ENCODE measurements at places on chromosomes 6 and 20.

DNA sequence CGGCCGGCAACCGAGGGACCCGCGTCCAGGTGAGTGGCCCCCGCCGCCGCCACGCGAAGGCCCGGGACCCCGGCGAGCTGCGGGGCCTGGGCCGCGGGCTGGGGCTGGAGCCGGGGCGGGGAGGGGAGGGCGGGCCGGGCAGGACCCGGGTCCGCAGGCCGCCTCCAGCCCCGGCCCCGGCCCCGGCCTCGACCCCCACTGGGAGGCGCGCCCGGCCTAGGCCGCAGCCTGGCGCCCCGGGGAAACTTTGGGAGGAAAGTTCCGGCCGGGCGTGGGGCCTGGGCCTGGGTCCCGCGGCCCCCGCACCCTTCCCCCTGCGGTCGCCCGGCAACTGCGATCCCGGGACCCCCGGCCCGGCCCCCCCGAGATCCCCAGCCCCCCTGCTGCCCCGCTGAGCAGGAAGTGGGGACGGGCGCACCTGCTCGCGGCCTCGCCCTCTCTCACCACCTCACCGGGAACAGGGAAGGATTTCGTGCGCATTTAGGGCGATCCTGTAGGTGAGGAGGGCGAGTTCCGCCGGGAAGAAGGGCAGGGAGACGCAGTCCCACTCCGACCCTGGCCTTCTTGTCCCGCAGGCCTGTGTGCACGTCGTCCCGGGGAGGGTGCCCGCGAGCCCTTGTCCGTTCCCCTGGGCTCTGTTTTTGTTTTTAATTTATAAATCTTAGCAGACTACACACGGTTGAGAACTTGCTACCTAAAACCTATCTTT, 402 bp downstream of the OSBPL2 start:
- no peak for DNase-seq

DNA sequence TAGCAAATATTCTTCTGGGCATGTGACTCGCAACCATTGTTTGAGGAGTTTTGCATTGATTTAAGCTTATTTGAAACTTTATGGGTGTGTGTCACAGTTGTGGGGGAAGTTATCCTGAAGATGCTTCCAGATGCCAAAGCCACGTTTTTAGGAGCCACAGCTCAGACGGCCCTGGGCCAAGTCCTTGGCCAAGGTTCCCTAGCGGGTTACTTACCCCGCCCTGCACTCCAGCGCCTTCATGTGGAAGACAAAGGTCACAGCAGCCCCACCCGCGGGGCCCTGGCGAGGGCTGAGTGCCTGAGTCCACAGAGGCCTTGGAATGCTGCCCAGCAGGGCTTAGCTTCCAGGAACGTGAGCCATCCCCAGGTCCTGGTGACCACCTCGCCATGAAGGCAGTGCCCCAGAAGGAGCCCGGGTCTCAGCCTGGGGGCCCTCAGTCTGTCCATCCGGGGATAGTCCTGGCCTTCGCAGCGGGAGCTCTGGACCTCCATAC, 308.3 kb downstream of the CDH4 start:
- peak; percentile 44 for DNase-seq

DNA sequence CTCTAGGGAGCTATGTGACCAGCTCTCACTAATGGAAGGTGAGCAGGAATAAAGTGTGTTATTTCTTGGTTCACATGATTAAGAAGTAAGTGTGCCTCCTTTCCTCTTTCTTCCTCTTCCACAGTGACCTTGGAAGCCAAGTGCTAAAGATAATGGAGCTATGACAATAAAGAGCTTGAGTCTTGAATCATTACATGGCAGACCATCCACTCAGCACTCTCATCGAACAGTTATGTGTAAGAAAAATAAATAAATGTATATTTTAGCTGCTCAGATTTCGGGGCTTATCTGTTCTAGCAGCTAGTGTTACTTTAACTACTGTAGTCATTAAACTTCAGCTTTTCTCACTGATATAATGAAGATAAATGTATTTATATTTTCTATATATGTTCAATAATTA, 72.9 kb downstream of the HDGFL1 start:
- no peak for DNase-seq

- DNase-seq, result no peak
Measured at GRCh38 chr6:30169658-30170614, 6.6 kb downstream of the TRIM15 start.

GRCh38 chr6:149334201-149334600, 16.7 kb downstream of the TAB2 start:
- no peak for DNase-seq

GRCh38 chr6:6683969-6684833, 95.7 kb downstream of the LY86 start:
- no peak for DNase-seq

DNA sequence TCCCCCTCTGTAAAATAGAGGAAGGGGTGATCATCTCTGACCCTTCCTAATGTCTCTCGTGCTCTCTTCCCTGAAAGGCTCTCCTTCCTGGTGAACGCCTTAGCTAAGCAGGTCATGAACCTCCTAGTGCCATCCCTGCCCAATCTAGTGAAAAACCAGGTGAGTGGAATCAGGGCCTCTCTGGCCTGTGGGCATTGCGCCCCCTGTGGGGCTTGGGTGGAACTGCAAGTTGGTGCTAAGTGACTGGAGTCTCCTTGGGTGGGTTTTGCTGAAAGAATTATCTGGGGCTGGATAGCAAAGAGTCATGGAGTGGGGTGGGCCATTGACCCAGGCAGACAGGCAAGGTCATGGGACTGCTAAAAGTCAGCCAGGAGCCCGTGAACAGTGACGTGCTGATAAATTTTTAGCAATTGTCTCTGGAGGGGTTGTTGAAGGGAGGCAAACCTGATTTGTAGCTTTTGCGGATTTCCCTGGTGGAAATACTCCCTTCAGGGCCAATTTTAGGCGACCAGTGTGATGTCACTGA, 8.9 kb downstream of the BPIFB1 start:
- no peak for DNase-seq

DNA sequence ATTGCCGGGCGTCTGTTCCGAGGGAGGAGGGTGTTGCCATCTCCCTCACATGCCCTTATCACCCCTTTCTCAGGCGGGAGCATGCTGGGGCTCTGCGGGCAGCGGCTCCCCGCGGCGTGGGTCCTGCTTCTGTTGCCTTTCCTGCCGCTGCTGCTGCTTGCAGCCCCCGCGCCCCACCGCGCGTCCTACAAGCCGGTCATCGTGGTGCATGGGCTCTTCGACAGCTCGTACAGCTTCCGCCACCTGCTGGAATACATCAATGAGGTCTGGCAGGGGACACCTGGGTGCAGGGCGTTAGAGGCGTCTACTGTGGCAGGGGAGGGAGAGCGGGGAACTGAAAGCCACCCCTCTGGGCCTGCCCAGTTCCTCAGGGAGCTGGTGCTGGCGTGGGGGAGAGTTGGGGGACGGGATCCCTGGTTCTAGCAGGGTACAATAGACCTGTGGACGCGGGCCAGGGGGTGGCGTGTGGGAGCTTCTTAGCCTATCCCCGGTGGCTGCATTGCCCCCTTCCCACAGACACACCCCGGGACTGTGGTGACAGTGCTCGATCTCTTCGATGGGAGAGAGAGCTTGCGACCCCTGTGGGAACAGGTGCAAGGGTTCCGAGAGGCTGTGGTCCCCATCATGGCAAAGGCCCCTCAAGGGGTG, 697 bp downstream of the PPT2 start:
- no peak for DNase-seq

DNA sequence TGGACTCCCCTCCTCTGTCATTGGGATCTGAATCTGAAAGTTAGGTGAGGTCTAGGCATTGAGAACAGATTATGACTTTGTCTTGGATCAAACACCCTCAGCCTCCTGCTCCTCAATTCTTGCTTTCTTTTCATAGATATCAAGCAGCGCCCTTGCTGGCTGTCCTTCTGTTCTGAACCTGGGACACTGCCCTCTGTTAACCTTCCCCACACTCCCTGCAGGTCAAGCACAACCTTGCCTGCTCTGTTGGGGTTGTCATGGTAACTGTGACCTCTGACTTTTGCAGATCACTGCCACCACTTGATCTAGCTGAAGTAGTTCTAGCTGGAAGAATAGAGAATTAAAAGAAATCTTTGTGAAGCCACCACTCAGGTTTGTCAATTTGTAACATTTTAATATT, 16.4 kb upstream of the MICA start:
- DNase-seq, result no peak

- DNase-seq, result no peak
Measured at GRCh38 chr6:15796130-15796771, 133.4 kb upstream of the DTNBP1 start.

DNA sequence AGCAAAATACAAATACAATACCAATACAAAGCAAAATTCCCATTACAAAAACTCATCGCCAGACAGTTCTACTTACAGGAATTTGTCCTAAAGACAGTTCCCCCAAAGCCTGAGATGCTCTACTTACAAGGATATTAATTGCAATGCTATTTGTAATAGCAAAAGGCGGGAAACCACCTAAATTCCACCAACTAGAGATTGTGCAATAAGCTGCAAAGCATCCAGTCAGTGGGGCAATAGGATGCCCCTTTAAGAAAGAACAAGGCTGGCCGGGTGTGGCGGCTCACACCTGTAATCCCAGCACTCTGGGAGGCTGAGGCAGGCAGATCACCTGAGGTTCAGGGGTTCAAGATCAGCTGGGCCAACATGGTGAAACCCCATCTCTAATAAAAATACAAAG, 39.1 kb downstream of the FAM209B start:
- DNase-seq, result no peak

DNA sequence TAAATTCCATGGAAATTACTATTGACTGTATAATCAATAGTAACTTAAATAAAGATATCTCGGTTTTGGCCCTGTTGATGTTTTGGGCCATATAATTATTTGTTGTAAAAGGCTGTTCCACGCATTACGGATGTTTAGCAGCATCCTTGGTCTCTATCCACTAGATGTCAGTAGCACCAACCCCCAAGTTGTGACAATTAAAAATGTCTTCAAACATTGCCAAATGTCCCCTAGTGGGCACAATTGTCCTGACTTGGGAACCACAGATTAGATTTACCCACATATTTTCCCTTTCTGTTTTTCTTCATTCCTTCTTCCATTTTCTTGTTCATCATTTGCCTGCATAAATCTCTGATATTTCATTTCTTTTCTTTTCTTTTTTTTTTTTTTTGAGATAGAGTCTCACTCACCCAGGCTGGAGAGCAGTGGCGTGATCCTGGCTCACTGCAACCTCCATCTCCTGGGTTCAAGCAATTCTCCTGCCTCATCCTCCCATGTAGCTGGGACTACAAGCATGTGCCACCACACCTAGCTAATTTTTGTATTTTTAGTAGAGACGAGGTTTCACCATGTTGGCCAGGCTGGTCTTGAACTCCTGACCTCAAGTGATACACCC, 13.6 kb upstream of the WFDC8 start:
- no peak for DNase-seq

- DNase-seq, result no peak
Measured at GRCh38 chr6:29924731-29925130, 17.6 kb upstream of the HLA-A start.

GRCh38 chr6:143673669-143674068, 4.1 kb upstream of the PHACTR2 start:
- peak; percentile 43 for DNase-seq

DNA sequence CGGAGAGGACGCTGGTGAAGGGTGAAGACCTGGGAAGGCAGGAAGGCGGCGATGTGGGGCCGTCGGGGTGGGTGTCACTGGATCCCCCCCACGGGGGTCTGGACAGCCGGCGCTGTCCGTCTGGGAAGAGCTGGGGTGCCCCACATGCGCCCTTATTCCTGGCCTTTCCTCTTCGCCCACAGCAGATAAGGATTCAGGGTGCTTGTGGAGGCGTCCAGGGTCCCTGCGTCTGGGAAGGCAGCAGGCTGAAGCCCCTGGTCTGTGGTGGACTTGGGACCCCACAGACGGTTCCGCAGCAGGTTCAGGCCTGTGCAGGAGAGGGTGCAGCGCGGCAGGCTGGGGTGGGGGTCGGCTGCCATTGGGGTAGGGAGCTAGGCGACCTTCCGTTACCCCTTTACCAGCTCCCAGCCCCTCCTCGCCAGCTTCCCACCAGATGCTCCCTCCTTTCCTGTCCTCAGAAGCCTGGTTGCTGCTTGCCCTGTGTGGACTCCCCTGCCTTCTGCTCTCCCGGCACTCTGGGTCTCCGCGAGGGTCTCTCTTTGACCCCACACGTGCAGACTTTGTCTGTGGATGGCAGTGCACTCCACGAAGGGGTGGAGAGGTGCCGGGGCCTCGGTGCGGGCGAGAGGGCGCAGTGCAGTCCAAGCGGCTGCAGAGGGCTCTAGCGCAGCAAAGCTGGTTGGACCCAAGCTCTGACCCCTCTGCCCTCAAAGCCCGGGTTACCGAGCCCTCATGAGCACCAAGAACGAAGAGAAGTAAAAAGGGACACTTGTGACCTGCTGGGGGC, 2.1 kb upstream of the GATA5 start:
- no peak for DNase-seq

GRCh38 chr6:44094403-44095242, 32.6 kb downstream of the MRPL14 start:
- no peak for DNase-seq

- DNase-seq, result no peak
Measured at GRCh38 chr20:61841966-61842365, 223.7 kb downstream of the TAF4 start.

DNA sequence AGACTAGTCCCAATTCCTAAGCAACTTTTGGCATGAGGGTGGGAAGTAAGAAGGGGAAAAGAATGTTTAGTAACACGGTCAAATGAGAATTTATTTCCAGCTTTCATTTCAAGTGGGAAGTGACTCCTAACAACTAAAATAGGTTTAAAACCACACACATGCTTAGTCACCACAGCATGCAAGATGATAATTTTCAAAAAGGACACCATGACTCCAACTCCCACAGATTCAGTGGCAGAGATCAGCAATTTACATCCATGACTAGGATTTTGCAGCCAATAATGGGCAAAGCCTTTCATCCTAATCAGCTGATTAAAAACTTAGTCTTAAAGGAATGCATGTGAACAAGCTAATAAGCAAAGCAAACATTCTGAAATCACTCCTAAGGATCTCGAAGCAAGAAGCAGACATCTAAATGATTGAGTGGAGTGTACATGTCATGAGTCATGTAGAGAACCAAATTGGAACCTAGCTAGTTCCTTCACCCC, 48.1 kb upstream of the GCLC start:
- DNase-seq, result no peak

- DNase-seq, result no peak
Measured at GRCh38 chr20:24544371-24544770, 74.9 kb downstream of the SYNDIG1 start.

Data from BJ (cell line).